Glutamatergic neuron (in vitro differentiated cells): ENCODE measurements at places on chromosomes 6 and 20. TPM values are rescaled to one million over a fixed set of nuclear protein-coding genes. Genes with fewer than 3 reads are reported as not detected.

DNA sequence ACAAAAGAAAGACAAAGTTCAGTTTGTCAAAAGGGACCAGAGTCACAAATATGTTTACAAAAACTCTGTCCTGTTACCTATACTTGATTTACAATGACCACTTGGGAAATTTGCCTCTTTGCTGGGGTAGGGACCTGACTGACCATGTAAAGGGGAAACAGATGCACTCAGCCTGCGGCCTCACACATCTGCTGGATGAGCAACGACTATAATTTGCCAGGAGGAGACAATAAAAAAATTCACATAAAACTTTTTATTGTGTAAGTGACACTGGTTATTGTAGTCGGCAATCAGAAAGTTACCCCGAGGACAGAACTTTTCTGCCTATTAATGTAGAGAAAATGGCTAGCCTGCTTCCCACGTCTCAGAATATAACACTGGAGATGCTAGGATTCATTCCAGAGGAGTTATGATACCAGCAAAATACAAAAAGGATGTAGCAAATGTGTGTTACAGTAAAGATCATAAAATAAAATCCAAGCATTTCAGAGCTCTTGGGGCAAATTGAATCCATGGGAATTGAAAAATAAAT, 415.4 kb upstream of the SPTLC3 start:
- DNase-seq: no peak

GRCh38 chr6:10555625-10556309, 34.6 kb downstream of the GCNT2 start:
- peak; percentile 76 for DNase-seq

DNA sequence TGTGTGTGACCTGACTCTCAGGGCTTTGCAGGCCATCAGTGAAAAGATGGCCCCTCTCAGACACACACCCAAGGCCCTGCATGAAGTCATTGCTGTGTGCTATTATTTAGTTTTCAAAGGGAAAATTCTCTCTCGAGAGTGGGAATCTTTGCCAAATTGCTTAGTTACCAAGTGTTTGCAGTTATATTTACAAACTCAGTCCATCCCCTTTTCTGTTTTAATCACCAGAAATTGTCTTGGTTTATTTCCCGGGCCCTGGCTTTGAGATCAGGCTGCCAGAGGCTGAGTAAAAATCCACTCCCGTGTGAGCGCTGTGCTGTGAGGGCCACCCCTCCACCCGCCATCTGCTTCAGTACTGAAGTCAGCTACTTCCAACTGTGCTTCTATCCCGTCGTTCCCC, 163.1 kb downstream of the SOD2 start:
- no peak for DNase-seq

DNA sequence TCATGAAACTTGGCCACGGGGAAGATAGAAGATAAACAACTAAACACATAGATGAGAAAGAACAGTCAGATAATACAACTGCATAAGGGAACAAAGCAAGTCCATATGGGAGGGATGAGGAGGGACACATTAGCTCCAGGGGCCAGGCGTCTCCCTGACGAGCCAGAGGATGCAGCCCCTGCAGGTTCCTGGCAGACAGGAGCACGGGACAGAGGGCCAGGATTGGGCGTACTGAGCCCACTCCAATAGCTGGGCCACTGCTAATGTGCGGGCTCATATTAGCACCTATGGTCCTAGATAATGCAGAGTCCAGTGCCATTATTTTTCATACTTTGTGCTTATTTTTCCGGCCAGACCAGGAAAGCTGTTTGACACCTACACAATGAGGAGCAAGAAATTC, 182.9 kb downstream of the ANKRD60 start:
- no peak for DNase-seq

- no peak for DNase-seq
Observed at GRCh38 chr20:44343162-44343675, 6.4 kb downstream of the R3HDML start.

- no peak for DNase-seq
Observed at GRCh38 chr6:39249278-39249677, 20.0 kb upstream of the KCNK5 start.

DNA sequence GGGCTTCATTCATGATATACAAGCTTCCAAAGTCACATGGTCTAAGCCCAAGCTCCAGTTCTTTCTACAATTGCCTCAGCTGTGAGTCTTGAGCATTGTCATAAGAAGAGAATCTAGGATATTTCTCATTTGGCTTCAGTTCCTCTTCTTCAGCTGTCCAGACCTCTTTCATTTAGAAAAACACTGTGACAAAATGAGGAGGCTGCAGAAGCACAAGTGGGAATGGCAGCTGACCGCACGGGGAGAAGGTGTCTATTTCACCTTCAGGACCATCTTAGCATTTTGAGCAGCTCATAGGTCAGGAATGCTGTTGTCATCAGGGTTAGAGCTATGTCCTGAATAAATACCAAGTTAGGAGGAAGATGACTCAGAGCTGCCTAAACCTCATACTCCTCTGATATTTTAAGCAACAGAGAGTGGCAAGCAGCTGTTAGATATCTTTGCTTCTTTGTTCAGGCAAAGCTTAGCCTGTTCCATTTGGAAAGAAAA, 390.1 kb upstream of the CITED2 start:
- no peak for DNase-seq

DNA sequence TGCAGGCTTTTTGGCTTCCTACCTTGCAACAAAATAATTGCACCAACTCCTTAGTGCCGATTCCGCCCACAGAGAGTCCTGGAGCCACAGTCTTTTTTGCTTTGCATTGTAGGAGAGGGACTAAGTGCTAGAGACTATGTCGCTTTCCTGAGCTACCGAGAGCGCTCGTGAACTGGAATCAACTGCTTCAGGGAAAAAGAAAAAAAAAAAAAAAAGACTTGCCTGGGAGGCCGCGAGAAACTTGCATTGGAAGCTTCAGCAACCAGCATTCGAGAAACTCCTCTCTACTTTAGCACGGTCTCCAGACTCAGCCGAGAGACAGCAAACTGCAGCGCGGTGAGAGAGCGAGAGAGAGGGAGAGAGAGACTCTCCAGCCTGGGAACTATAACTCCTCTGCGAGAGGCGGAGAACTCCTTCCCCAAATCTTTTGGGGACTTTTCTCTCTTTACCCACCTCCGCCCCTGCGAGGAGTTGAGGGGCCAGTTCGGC, 420 bp downstream of the SOX4 start:
- no peak for DNase-seq

- DNase-seq: no peak
Observed at GRCh38 chr20:6524305-6524704, 243.2 kb upstream of the BMP2 start.

DNA sequence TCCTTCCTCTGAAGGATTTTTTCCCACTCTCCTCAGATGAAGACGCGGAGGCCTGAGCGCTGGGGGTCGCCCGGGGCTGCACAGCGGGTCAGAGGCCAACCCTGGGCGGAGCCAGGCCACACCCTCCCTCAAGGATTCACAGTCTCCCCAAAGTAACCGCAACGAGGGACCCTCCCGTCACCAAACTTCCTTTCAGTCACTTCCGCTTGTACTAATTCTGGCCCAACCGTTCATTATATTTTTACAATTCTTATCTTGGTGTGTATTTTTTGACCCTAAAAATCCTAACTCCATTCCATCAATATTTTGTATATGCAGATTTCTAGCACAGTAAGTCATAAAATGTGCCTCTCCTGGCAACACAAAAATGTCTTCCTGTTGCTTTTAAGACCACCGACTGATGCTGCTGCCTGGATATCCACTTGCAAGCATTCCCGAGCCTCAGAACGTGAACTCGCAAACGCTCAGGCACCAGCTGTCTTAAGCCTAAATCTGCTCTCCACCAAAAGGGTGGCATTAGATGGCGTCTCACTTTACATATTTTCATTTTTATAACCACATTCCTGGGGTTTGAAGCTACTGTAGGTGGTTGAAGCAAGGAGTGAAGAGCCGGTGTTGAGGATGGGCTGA, 128.0 kb downstream of the DLL1 start:
- DNase-seq: no peak

GRCh38 chr6:166589786-166590574, 3.5 kb upstream of the RAMACL start:
- DNase-seq: no peak

- peak; percentile 86 for DNase-seq
Observed at GRCh38 chr6:13795041-13795750, 19.2 kb downstream of the MCUR1 start.

DNA sequence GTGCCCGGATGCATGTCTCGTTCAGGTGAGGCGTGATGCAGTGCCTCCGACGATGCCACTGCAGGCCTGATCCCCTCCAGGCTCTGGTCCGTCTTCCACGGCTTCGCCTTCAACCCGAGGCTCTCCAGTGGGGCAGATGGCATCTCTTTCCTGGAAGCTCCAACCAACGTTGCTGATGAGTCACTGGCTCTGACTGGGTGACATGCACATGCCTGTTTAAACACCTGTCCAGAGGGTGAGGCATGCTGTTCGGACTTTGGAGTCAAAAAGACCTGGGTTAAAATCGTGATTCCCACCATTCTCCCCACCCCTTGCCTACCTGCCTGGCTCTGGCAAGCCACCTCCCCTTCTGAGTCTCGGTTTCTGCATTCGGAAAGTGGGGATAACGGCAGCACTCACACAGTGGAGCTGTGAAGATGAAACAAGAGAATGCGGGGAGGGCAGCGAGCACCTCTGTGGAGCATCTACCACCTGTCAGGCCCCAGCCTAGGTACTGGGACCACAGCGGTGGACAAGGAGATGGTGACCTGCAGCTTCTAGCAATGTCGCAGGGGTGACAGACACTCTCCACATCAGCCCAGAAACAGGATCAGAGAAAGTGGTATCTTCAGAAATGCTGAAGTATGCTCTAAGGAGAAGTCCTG, 8.5 kb upstream of the EDN3 start:
- DNase-seq: no peak

- DNase-seq: no peak
Observed at GRCh38 chr6:55917751-55918415, 42.5 kb upstream of the BMP5 start.

DNA sequence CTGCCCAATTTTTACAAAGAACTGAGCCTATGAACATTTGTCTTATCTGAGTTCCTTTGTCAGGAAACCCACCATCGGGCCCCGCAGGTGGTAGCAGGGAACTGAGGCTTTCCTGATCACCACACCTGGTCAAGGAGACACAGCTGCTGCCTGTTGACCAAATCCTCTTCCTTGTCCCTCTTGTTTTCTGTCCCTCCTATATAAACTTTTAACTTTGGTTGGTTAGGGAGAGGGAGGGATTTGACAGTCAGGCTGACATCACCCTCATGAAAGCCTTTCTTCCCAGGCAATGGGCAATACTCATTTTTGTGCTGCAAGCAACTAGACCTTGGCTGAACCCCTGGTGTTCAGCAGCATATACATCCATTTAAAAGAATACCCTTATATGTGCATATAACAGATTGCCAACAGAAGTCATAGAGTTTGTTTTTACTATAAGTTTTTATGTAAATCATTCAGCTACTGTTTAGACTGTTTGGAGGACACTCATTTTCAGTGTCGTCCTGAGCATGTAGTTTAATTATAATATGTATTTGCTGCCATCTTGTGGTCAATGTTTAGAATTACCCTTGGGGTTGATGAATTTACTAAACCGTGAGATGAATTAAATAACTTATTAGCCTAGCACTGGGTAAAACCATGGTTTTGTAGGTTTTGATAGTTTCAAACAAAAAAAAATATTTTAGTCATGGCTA, 17.0 kb downstream of the CRISP1 start:
- no peak for DNase-seq

- no peak for DNase-seq
Observed at GRCh38 chr6:100268326-100268725, 196.4 kb downstream of the SIM1 start.

DNA sequence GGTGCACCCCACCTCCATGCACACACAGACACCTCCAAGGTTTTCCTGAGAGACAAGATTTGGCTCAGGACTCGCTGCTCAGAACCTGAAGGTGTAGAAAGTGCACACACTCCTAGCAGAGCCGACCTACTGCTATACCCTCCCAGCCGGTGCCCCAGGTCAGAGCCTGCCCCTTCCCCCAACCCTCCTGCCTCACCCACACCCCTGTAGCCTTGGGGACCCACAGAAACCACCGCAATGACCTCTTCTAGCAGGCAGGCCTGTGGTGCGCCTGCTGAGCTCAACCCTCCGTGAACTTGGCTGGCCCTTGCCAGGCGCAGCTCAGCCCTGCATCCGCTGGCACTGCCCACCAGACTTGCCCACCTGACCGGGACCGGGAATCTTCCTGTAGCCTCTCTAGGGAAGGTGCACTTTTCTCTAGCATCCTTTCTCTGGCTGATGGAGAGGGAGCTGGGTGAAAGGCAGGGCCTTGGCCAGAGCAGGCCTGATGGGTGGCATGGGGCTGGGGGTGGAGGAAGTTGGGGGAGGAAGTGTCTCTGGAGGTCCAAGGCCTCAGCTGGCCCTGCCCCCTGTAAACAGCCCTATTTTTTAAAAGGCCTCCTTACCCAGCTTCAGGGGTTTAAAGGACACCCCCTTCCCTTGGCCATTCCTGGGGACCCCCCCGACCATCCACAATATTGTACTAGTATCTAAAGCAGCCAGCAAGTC, 36.9 kb upstream of the SLCO4A1 start:
- DNase-seq: no peak

DNA sequence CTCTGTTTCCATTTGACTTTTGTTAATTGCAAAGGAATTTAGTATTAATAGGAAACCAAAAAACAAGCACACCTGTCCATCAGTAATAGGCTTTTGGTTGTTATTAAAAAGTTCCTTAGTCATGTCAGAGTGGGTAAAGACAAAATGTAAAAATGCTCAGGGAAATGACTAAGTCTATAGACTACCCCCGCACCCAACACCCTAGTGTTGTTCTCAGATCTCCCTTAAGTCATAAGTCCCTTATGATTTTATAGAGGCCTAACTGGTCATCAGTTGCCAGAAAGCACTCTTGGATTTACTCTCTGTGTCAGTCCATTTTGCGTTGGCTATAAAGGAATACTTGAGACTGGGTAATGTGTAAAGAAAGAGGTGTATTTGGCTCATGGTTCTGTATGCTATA, 52.8 kb downstream of the MAP3K4 start:
- DNase-seq: no peak

The CST2 gene
- total RNA-seq: not detected

The SAPCD1 gene
- total RNA-seq: 3.7 TPM

The TDRD6 gene
- 0.64 TPM for total RNA-seq

The HLA-E gene
- 18.1 TPM for total RNA-seq

The NRSN1 gene
- 5.7 TPM for total RNA-seq

The PPIL6 gene
- total RNA-seq: 0.83 TPM

The QRSL1 gene
- total RNA-seq: 10.2 TPM

The PCSK2 gene
- total RNA-seq: 28.7 TPM

The OPRM1 gene
- total RNA-seq: not detected
